ENCODE measurements at places on chromosomes 6 and 20. TPM values are rescaled to one million over a fixed set of nuclear protein-coding genes. Genes with fewer than 3 reads are reported as not detected.

Gene PHF20
- 22.7 TPM for total RNA-seq

GRCh38 chr6:170404036-170404435 lies 97.5 kb downstream of the FAM120B start:
- no peak for DNase-seq

- DNase-seq, result no peak
Measured at GRCh38 chr20:56376331-56376730, 15.7 kb downstream of the AURKA start.

DNA sequence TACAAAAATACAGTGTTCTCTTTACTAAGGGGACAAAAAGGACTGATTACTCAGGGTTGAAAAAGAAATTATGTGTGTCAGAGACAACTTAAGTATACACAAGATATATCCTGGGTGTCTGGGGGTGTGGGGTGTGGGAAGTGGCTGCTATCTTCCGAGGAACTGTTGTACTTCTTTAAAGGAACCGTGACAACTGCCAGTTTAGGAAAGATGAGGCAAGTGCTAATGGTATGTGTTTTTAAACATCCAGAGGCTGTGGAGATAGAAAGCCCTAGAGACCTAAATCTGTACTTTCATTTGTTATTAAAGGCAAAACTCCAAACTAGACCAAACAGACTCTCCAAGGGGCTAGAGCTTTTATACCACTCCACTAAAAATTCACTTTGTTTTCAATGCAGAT lies 95.6 kb downstream of the SNAP25 start:
- peak; percentile 88 for DNase-seq

Gene CCN6
- not detected for total RNA-seq

Gene INSM1
- not detected for total RNA-seq

- peak; percentile 27 for DNase-seq
Measured at GRCh38 chr6:149763866-149764265, 14.3 kb downstream of the PCMT1 start.

GRCh38 chr20:58696411-58696961 lies 3.9 kb downstream of the NPEPL1 start:
- DNase-seq, result no peak

GRCh38 chr6:81293896-81294295 lies 458.6 kb downstream of the TENT5A start:
- DNase-seq, result no peak

Gene STX11
- 4.8 TPM for total RNA-seq

DNA sequence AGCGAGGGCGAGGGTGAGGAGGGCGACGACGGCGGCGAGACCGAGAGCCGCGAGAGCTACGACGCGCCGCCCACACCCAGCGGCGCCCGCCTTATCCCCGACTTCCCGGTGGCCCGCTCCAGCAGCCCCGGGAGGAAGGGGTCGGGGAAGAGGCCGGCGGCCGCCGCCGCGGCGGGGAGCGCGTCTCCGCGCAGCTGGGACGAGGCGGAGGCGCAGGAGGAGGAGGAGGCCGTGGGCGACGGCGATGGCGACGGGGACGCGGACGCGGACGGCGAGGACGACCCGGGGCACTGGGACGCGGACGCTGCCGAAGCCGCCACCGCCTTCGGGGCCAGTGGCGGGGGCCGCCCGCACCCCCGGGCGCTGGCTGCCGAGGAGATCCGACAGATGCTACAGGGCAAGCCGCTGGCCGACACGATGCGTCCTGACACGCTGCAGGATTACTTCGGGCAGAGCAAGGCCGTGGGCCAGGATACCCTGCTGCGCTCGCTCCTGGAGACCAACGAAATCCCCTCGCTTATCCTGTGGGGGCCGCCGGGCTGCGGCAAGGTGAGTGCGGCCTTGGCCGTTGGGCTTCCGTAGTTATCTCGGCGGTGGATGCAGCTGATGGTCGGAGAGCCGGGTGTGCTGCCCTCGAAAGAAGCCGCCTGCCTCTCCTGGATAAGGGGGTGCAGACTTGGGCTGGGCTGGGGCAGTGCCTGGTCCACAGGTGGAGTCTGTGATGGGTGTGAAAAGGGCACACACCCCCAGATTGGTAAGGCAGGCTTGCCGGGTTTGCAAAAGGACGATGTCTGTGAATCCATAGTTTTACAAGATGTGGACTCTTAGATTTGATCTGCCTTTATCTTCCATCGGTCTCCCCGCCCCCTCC lies 938 bp downstream of the WRNIP1 start:
- peak; percentile 37 for DNase-seq

Gene SLC17A1
- not detected for total RNA-seq

DNA sequence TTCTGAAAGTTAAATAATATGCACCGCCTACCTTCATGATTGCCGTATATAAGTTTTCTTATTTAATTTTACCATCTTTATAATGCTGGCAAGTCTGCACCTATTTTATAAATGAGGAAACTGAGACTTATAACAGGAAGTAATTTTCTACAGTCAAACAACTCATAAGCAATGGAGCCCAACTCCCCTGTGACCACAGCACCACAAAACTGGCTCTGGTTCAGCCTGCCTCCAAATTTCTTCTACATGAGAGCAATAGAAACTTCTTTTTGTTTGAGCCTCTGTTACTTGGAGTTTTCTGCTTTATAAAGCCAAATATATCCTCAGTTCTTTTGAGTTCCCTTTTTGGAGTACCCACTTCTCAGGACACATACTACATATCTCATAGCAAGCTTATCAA lies 131.1 kb upstream of the HSF2 start:
- no peak for DNase-seq

Data from LHCN-M2 (cell line).